ENCODE measurements at places on chromosomes 2 and 18.

GRCh38 chr18:6773777-6774176 is 44.3 kb downstream of the ARHGAP28 start:
- DNase-seq, result no peak

GRCh38 chr18:22711192-22711685 is 221.9 kb upstream of the RBBP8 start:
- DNase-seq, result no peak

DNA sequence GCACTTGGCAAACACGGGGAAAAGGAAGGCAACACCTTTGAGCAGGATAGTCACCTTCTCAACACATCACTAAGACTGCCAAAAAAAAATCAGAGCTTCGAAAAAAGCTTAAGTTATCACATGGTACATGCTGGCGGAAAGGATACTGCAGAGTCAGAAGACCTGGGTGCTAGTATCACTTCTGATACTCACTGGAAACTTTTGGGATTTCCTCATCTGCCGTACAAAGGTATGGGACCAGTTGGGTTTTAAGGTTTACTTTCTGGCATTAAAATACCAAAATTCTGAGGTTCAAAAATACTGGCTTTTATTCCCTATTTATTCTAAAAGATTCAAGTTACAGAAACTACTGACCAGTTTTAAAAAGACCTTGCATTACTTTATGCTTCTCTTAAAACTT is 2.9 kb downstream of the SUCLG1 start:
- DNase-seq, result no peak

GRCh38 chr18:66724664-66725356 is 120.9 kb upstream of the CDH19 start:
- DNase-seq, result peak; percentile 38

- no peak for DNase-seq
These were observed 175.1 kb downstream of the NCK2 start for GRCh38 chr2:105919826-105920225.

GRCh38 chr2:224354632-224355211 is 47.2 kb downstream of the FAM124B start:
- DNase-seq, result no peak

GRCh38 chr2:48341551-48342133 is 188.3 kb upstream of the STON1 start:
- no peak for DNase-seq

- no peak for DNase-seq
These were observed 136.9 kb downstream of the SEPTIN10 start for GRCh38 chr2:109476641-109477441.

DNA sequence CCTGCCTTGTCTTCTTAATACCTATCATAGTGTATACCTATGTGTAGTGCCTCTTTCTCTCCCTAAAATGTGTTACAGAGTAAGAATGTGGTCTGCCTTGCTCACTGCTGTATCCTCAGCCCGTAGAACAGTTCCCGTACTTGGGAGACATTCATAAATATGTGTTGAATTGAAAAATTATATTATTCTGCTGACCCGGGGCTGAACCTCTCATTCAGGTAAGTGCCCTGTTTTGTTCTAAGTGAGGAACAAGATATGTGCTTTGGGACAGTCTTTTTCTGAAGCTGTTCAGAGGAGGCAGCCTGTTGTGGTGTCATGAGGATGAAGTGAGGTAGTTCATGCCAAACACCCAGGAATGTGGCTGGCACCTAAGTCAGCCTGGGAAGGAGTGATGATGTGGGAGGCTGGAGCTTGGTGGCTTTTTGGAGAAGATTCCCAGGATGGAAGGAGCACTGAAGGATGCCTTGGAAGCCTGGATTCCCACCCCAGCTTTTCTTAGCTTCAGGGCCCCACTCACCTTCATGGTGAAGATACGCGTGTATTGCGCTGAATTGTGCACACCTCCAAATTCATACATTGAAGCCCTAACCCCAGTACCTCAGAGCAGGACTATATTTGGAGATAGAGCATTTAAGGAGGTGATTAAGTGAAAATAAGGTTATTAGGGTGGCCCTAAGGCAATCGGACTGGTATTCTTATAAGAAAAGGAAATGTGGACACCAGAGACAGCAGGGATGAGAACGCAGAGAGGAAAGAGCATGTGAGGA is 166.3 kb downstream of the DDX1 start:
- no peak for DNase-seq

DNA sequence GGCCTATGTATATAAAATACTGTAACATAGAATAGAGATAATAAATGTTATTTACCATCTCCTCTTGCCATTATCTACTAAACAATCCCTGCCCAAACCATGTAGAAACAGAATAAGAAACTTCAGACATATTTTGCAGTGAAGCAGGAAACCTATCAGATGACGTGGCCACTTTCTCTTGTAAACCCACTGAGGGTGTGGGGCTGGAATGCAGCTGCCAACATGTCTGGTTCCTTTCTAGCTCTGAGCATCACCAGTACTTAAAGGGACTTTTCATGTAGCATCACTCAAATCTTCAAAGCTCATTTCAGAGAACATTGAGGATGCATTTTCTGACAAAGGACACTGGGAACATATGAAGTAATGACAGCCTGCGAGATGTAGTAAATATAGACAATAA is 251.8 kb downstream of the LPIN1 start:
- DNase-seq, result no peak

GRCh38 chr2:129719335-129719734 is 260.1 kb upstream of the RAB6C start:
- no peak for DNase-seq

DNA sequence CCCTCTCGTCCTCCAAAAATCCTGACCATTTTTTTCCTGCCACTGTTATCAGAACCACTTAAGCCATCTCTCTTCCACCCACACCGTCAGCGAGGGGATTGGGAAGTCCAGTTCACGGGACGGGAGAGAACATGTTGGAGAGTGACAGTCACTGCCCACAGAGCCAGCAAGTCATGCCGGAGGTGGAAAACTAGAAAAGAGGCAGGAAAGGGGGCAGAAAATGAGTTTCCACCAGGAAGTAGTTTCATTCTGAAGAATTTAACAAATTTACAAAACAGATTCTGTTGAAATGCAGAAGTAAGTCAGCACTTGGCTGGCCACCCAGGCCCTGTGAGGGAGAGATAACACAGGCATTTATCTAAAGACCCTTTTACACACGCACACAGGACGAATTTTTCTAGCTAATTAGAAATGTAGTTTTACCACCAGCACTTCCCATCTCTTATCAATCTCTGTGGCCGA is 431.3 kb downstream of the TSN start:
- no peak for DNase-seq

DNA sequence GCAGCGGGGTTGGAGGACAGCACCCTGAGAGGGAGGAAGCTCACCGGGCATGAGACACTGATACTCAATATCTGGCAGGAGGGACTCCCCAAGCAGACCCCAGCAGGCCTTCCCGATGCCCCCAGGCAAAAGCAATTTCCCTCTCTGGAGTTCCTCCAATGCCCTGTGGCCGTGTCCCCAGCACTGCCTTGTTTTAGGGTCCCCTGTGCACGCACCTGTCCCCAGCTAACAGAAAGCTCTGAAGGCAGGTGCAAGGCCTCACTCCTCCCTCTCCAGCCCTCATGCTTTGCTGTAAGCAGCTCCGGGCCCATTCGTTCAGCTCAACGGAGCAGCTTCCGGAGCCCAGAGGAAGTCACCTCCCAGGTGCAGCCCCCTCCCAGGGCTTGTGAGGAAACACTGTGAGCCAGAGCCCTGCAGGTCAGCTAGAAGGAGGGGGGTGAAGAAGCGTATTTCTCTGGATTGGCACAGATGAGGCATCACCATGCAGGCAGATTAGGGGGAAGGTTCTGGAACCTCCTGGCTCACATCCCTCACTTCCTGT is 50.3 kb upstream of the ID2 start:
- DNase-seq, result peak; percentile 9

DNA sequence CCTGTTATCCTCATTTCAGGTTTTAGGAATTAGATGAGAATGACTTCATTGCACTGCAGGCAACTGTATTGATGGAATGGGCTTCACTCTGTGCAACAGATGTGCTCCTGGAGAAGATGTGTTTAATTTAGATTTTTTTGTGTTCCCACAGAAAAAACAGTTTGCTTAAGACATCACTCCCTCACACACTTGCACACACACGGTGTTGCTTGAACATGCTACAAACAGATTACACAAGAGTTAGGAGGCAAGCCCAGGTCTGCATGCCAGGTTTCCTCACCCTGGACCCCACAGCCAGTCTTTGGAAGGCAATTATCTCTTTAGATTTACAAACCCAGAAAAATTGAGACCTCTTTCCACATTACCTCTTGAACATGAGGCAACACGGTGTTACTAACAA is 93.7 kb upstream of the KLHL29 start:
- peak; percentile 38 for DNase-seq

DNA sequence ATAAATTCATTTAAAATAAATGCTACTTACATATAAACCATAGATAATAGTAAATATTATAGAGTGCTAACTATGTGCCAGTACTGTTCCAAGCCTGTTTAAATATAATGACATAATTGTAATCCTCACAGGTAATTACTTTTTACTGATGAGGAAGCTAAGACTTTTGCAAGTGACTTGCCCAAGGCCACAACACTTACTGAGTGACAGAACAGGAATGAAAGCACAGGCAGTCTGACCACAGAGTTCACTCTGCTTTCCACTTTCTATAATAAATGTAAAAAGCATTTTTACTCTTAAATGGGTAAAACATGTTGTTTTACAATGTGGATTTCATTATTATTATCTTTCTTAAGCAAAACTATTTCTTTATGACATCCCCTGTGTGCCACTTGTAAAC is 537.8 kb upstream of the SLC39A10 start:
- DNase-seq, result no peak

- DNase-seq, result no peak
These were observed 130.0 kb downstream of the PLCL1 start for GRCh38 chr2:197934261-197934933.

DNA sequence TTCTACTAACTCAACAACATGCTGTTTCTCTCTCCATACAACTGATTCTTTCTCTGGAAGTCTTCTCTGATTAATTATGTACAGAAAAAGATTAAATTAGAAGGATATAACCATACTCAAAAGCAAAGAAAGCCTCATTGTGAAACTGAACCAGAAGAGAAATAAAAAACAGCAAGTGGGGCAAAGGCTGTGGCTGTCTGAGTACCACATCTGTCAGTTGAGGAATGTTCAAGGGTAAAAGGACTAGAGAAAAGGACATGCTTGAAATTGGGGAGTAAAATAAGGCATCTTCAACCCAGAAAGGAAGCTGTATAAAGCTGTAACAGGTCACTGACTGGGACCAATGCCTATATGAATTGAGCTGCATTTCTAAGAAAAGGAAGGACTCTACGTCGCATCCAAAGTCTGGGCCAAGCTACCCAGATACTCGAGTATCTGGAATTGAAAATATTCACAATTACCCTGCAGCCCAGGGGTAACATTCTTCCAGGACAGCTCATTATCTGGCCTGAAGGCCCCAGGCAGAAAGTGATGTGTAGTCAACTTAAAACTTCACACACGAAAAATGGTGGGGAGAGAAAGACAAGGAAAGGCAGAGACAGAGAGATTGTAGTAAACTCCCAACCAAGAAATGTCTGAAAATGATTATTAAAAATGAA is 356.0 kb upstream of the GALNT5 start:
- DNase-seq, result no peak

DNA sequence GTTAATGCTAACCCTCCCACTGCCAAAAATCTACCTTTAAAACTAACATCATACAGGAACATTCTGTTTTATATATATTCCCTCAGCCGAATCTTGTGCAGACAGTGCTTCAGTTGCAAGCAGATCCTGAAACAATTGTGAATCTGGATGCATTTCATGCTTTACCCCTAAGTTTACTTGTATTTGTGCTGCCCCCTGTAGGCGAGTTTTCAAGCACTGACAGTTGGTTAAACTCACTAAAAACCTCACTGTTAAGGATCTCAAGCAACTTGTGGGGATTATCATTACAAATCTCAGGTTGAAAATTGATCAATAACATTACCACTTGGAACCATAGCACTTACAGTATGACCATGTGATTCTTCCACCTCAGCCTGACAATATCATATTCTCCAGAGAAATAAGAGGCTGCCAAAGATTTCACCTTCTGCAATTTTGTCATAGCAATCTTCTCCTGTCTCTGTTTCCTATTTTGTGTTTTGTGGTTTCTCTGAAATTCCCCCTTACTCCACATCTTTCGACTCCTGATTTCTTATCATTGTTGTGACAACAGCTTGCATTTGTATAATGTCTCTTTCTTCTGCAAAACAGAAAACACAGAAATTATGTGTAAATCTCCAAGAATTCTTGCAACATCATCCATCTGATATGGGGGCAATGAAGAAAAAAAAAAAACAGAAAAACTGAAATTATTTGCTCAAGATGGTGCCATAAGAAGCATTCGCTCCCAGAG is 354.6 kb upstream of the SETBP1 start:
- DNase-seq, result peak; percentile 25

GRCh38 chr2:160375037-160375436 is 118.6 kb downstream of the RBMS1 start:
- DNase-seq, result no peak

DNA sequence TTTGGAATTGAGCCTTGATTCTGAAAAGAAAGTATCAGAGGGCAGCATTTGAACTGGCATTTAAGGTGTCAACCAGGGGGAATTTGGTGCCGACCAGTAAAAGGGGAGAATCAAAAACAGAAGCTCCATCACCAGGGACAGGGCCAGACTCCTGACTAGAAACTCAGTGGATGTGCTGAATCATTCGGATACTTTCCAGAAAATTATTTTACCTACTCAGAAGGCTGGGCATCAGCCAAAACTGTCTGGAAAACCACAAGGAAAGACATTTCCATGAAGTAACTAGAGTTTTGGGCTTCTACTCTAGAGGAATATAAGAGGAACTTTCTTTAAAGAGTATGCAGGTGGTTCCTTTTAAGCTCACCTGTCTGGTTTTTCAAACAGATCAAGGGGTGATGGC is 756.6 kb downstream of the RNF144A start:
- DNase-seq, result no peak

DNA sequence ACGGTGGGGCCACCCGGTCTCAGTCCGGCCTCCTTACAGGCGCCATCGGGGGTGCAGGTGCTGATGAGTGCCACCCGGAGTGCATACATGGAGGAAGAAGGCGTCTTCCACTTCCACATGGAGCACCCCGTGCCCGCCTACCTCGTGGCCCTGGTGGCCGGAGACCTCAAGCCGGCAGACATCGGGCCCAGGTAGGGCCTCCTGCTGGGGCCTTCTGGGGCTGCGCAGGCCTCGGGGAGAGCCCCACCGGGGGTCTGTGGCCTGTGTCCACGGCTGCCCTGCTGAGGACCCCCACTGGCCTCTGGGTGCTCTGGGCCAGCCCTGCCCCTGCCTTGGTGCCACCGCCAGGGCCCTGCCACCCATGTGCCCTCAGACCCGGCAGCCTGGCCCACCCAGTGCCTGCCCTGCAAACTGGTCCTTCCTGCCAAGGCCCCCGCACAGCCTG is 4.8 kb downstream of the RNPEPL1 start:
- no peak for DNase-seq

GRCh38 chr2:240640939-240641338 is 15.7 kb downstream of the GPR35 start:
- peak; percentile 18 for DNase-seq

DNA sequence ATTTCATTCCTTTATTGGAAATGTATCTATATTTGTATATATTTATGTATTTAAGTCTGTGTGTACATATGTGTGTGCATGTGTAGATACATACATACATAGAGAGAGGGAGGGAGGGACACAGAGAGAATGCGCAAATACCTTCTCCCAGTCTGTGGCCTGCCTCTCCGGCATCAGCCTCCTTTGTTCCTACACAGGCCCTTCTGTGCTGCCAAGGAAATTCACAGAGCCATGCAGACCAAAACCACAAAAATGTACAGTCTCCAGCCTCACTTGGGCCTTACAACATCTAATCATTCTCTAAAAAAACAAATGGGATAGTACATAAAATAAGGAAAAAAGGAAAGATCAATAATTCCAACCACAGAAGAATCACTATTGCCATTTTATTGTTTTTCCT is 8.8 kb upstream of the CRACDL start:
- no peak for DNase-seq

Data from NCI-H345 (cell line).